ENCODE measurements at places on chromosomes 3 and 15.

DNA sequence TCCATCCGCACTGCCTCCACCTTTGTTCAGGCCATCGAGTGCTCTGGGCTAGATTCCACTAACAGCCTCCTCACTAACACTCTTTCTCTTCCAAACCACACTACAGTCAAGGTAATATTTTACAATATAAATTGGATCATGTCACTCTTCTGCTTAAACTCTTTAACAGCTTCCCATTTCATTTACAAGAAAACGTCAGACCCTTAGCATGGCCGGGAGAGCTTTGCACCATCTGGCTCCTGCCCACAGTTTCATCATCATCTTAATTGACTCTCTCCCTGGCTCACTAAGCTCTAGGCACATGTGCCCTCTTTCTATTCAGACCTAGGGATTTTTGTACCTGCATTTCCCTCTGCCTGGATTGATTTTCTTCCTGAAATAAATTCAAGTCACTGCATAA lies 354.7 kb downstream of the FGF12 start:
- DNase-seq = no peak

- DNase-seq = no peak
Observed at GRCh38 chr3:186786922-186787321, 3.5 kb downstream of the EIF4A2 start.

DNA sequence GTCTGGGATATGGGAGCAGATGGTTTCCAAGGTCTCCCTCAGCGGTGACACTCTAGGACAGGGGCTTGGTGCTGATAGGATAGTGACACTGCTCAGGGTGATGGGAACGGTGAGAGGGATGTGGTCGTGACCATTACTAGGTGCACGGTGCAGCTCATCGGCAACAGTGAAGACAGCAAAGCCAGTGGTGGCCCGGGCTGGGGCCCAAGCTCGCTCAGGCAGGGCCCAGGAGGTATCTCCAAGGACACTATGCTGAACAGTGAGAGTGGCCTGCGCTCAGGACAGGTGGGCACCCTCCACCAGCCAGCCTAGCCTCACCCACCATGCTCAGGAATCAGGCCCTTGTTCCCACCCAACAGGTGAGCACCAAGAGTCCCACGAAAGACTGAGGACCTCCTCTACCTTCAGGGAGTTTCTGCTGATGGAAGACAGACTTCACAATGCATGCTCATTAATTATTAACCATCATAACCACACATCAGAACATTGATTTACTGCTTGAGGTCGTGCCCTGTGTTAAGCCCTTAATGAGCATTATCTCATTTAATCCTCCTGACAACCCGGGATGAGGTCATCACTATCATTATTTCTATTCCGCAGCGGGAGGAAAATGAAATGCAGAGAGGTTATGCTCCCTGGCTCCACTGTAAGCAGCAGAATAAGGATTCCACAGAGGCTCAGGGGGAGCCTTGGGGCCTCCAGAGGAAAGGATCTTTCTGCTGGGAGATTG lies 269.4 kb downstream of the UACA start:
- DNase-seq = no peak

GRCh38 chr3:10093678-10094077 lies 14.4 kb downstream of the FANCD2OS start:
- no peak for DNase-seq

DNA sequence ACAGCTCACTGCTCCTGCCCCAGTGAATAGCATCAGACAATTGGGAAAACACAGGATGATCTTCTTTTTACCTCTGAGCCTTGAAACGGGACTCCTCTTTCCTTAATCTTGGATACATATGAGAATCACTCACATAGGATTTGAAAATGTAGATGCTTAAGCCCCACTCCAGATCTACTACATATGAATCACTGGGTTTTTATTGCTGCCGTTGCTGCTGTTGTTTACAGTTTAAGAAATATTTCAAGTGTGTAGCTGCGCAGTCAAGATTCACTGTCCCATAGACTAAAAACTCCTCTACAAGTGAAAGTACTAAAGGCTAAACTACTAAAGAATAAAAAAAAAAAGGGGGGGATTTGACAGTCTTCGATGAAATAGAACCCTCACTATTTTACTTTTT lies 765.9 kb downstream of the NTRK3 start:
- no peak for DNase-seq

Data from activated CD4-positive, alpha-beta T cell treated with anti-CD3 and anti-CD28 coated beads for 1 hour (primary cell).